Stimulated activated CD4-positive, alpha-beta T cell treated with anti-CD3 and anti-CD28 coated beads, Interleukin-1b, Interleukin-23, amount 100 ng/mL, for 1 hour (primary cell): ENCODE measurements at places on chromosomes 1 and 21.

DNA sequence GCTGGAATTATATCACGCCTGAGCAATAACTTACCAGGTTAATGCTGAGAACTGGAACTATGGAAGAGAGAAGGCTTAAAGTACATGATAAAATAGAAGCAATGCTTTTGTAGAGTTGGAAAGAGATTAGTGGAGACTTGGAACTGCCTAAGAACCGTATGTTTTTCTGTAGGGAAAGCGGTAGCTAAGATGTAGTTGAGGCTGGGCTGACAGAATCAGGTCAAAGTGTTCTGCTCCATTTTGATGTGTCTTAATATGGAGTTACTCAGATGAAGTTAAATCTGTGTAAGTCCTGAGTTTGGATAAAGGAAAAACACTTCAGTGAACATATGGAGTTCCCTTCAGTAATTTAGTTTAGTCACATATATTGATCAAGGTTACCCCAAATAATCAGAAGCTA, 860.9 kb upstream of the CXADR start:
- DNase-seq = no peak

DNA sequence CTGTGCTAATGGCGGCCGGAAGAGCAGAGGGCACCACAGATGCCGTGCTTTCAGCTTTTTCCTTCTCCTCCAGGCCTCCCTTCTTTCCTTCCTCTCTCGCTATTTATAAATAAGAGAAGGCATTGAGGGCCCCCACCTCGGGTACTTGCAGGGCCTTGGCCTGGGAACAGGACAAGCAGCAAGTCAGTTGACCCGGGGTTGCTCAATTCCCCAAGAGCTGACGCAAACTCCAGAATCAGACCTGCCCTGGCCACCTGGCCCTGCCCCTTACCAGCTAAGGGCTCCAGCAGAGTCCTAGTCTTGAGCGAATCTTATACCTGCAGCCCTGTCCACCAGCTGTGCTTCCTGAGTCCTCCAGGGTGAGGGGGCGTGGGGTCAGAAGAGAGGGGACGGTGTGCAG, 13.5 kb downstream of the TNFRSF1B start:
- no peak for DNase-seq

DNA sequence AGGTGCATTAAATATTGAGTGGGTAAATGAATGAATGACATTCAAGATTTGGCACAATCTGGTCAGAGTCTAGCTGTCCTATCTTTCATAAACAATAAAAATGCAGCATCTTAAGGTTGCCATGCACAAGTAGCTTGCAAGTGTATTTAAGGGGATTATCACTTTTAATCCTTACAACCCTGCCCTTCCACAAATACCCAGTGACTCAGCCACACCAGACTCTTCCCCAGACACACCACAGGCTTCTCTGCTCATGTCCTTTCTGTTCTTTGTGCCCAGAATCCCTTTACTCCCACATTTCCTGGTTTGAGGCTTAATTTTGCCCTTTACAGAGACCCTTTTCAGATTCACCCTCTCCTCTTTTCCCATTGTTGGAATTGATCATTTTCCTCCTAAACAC, 59.8 kb downstream of the KIRREL1 start:
- DNase-seq = no peak

DNA sequence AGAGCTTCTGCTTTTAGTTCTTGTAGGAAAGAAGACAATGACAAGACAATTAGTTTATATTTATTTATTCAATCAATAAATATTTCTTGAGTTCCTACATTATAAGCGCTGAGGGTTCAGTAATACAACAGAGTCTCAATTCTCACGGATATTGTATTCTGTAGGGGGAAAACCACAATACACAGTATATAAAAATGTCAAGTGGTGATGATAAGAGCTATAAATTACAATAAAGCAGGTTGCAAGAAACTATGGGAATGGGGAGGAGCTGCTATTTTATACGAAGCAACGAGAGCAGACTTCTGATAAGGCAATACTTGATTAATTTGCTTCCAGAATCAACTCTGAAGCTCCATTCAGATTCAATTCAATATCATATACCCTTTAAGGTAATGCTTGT, 10.6 kb upstream of the XCL1 start:
- DNase-seq = no peak
